ENCODE measurements at places on chromosomes 1 and 21.

- no peak for DNase-seq
These were observed 1.5 kb downstream of the ENAH start for GRCh38 chr1:225651376-225651871.

DNA sequence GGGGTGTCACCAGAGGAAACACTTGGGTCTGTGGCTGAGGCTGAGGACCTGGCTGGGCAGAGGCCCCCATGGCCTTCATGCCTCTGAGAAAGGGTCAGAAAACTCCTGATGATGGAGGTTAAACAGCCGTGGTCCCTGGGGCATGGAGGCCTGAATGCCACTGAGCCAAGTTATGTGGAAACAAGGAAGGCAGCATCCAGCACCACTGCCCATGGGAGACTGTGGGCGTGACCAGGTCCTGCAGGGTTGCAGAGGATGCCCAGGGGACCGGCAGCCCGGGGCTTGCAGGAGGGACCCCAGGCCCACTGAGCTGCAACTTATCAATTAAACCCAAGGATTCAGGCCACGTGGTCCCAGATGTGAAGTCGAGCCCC, 18.9 kb upstream of the COL6A2 start:
- DNase-seq = no peak

DNA sequence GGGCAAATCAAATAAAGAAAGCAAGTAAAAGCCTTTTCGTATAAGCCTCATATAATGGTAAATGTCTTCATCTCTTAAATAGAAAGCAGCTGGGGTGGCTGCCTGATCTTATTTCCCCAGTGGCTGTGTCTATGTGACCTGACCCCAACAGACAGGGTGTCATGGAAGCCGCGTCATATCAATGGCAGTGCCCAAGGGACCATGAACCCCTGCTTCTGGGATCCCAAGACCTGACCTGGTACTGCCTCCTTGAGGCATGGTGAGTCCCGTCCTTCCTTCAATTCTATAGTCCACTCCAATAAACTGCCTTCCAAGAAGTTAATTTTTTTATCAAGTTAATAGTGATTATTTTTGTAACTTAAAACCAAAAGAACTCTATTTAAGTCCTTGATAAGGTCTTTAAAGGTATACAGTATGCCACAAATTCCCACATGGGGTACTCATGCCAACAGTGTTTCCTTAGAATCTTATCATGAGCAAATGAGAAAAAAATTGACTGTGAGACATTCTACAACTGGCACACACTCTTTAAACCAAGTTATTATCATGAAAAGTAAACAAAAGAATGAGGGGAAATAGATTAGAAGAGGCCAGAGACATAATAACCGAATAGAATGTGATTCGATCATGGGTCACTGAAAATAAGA, 104.6 kb downstream of the ADSS2 start:
- DNase-seq = no peak

- no peak for DNase-seq
These were observed 209.6 kb downstream of the BACH1 start for GRCh38 chr21:29508301-29508700.

- no peak for DNase-seq
These were observed 396.0 kb upstream of the DAB1 start for GRCh38 chr1:57819893-57820292.
